ENCODE measurements at places on chromosomes 16 and 17.

DNA sequence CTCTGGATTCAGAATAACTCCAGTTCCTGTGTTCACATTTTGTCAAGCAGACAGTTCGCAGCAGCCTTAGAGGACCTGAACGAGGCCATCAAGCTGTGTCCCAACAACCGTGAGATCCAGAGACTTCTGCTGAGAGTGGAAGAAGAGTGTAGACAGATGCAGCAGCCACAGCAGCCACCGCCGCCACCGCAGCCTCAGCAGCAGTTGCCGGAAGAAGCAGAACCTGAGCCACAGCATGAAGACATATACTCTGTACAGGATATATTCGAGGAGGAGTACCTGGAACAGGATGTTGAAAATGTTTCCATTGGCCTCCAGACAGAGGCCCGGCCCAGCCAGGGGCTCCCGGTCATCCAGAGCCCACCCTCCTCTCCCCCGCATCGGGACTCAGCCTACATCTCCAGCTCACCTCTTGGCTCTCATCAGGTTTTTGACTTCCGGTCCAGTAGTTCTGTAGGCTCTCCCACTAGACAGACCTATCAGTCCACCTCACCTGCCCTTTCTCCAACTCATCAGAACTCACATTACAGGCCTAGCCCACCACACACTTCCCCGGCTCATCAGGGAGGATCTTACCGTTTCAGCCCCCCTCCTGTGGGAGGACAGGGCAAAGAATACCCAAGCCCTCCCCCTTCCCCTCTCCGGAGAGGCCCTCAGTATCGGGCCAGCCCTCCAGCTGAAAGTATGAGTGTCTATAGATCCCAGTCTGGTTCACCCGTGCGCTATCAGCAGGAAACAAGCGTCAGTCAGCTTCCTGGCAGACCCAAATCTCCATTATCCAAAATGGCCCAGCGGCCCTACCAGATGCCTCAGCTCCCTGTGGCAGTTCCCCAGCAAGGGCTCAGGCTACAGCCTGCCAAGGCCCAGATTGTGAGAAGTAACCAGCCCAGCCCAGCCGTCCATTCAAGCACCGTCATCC is 25.9 kb downstream of the CYB561 start:
- DNase-seq = peak; percentile 60

GRCh38 chr17:42512733-42513251 is 23.2 kb upstream of the NAGLU start:
- DNase-seq = no peak

DNA sequence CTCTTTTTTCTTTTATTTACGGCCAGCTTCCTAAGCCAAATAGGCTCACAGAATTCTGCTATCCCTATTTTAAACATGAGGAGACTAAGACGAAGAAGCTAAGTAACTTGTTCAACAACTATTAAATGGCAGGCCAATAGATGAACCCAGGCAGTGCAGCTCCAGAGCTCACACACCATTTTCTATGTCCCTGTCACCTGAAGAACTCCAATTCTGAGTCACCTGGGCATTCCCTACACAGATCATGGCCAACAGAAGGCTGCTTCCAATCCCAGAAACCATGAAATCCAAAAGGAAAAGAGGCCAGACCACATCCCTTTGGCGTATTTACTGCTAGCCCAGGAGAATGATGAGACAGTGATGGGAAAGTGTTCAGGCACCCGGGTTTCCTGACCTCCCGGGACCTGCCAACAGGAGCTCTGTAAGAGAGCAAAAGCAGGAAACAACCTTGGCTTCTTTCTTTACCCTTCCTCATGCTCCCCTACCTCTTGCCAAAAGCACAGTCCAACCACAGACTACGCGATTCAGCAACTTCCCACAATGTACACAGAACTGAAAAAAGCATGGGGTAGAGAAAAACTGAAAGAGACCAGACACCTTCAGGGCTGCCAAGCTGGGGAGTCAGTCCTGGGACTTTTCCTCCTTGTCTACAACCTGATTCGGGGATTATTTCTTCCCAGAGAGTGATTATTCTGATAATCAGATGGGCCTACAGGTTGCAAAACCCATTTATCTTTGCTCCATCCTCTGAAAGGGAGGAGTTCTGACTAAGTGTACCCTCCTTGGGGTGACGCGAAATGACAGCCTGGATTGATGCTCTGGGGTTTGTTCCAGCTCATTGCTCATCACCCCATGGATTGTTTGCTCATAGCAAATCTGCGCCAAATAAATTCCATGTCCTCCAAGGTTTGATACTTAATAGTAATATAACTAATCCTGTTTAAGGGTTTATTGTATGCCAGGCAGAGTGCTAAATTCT is 47.8 kb upstream of the HAS3 start:
- DNase-seq = no peak

GRCh38 chr16:50297301-50298074 is 31.1 kb downstream of the ADCY7 start:
- DNase-seq = no peak

GRCh38 chr16:89173174-89173921 is 1.8 kb downstream of the CDH15 start:
- no peak for DNase-seq

DNA sequence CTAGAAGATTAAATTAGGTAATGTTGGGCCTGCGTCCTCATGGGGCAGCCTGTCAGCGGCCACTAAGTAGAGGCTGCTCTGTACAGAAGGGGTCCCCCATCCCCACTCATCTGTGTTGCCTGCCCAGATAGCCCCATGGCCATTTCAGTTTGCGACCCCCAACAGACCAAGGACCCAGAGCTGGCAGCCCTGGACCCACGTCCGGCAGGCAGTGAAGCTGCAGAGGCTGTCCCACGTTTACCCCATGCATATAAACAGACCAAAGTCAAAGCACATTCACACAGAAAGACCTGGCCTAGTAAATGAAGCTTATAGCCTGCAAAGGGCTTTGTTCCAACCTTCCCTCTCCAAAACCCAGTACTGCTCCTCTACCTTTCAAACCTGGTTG is 4.6 kb downstream of the PDF start:
- no peak for DNase-seq

DNA sequence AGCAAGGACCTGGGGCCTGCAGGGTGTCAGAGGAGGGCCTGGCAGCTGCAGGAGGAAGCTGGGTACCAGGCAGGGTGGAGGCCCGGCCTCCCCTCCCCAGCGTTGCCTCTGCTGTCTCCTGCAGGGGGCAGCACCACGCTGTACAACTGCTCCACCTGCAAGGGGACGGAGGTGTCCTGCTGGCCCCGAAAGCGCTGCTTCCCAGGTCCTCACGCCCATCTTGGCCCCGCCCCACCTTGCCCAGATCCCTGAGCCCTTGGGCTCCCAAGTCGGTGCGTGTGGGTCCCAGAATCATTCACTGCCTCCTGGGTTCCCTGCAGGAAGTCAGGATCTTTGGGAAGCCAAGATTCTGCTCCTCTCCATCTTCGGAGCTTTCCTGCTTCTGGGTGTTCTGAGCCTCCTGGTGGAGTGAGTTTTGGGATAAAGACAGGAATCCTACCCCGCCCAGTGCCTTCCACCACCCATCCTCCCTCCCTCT is 1.2 kb downstream of the TMEM95 start:
- DNase-seq = peak; percentile 82

- no peak for DNase-seq
These were observed 204.2 kb downstream of the CA10 start for GRCh38 chr17:51954232-51954765.

GRCh38 chr16:82135844-82136243 is 34.2 kb downstream of the MPHOSPH6 start:
- DNase-seq = no peak
